Right cardiac atrium (tissue), 5 donors: ENCODE measurements at places on chromosomes 2 and 18. TPM values are rescaled to one million over a fixed set of nuclear protein-coding genes. Genes with fewer than 3 reads are reported as not detected.
A peak's percentile ranks its signal among the peaks of the same experiment; 100 is the strongest.

The ALLC gene
- not detected for total RNA-seq

The POTEI gene
- total RNA-seq: 4.5 TPM

The SNORC gene
- 1.9 TPM for total RNA-seq

The CNDP1 gene
- total RNA-seq: not detected

GRCh38 chr2:158761621-158762020 is 33.5 kb upstream of the DAPL1 start:
- DNase-seq: no peak

DNA sequence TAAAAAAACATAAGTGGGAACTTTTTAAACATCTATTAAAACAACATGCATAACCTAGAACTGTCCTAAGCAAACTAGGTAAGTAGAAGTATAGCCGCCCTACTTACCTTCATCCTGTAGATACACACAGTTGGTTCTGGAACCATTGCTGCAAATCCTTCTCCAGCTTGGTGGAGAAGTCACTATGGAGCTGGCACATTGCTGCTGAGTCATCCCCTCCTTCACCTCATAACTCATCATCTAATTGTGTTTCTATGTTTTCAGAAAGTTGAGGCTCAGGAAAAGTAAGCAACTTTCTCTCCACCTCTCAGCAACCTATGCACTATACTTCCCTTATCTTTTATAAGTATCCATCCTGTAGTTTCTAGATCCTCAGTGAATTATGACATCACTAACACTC is 269.8 kb upstream of the MMADHC start:
- DNase-seq: no peak

DNA sequence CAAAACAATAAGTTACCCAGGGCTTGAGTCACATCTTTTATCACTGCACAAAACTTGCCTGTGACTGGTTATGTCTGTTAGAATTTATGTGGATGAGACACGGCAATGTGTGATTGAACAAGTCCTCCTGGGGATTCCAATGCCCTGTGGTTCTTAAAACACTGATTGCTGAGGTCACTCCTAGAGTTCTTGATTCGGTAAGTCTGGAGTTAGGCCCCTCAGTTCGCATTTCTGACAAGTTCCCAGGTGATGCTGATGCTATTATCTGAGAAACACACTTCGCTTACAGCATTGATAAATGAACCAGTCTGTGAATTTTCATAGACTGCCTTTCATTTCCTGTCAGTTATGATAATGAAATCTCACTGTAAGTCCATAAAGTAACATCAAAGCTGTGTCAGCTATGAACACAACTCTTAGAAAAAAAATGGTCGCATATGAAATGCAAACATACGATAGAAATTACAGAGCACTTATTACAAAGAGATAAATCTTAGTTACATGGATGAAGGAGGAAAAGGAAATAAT is 214.0 kb downstream of the DLGAP1 start:
- no peak for DNase-seq

DNA sequence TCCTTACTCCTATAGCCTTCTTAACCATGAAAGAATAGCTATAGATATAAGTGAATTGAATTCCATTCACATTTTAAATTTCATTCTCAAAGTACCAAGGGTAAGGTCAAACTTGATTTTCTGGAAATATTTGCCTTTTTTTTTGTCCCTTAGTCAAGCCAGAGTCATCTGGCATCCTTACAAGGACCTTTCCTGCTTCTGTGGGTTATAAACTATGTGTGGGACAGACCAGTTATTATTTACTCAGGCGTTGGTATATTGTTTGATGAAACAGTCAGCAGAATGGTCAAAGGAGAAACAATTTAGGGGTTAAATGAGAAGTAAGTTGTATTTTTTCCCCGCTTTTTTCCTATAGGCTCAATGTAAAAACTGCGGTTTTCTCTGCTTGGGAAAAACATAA is 1103.2 kb upstream of the ZEB2 start:
- no peak for DNase-seq

DNA sequence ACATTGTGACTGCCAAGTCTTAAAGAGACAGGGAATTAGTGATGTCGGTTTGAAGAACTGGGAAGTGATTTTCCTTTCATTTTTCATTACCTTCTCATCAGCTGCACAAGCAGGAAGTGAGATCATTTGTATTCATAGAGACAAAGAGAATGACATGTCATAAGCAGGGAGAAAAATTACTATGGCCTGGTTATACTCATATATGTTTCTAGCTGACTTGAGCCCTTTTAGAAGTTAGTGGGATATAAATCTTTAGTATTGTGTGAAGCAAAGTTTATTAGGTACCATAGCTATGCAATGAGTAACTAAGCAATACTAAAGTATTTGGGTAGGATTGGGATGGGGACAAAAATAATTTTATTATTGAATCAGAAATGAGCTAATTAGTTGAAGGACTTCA is 284.1 kb downstream of the PID1 start:
- DNase-seq: no peak

- no peak for DNase-seq
Observed at GRCh38 chr2:162075689-162076132, 1.7 kb upstream of the DPP4 start.

DNA sequence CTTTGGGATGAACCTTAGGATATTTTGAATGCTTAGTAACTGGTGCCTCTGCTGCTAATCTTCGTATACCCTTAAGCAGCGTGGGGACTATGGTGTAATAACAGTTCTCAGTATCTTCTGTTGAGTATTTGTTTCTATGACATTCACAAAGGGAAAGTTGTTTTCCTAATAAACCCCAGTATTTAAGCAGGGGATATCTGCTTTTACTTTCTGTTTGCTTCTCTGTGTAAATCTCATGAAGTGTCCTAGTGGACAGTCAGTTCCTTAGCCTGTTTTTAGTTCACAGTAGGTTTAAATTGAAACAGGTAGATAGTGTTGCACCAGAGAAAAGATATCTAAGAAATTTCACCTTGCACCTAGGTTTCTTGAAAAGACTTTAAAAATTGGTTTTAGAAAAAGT is 14.9 kb downstream of the KIAA1328 start:
- no peak for DNase-seq

- no peak for DNase-seq
Observed at GRCh38 chr18:79685281-79685680, 5.7 kb downstream of the CTDP1 start.

GRCh38 chr2:238502956-238503791 is 76.4 kb downstream of the ASB1 start:
- no peak for DNase-seq

DNA sequence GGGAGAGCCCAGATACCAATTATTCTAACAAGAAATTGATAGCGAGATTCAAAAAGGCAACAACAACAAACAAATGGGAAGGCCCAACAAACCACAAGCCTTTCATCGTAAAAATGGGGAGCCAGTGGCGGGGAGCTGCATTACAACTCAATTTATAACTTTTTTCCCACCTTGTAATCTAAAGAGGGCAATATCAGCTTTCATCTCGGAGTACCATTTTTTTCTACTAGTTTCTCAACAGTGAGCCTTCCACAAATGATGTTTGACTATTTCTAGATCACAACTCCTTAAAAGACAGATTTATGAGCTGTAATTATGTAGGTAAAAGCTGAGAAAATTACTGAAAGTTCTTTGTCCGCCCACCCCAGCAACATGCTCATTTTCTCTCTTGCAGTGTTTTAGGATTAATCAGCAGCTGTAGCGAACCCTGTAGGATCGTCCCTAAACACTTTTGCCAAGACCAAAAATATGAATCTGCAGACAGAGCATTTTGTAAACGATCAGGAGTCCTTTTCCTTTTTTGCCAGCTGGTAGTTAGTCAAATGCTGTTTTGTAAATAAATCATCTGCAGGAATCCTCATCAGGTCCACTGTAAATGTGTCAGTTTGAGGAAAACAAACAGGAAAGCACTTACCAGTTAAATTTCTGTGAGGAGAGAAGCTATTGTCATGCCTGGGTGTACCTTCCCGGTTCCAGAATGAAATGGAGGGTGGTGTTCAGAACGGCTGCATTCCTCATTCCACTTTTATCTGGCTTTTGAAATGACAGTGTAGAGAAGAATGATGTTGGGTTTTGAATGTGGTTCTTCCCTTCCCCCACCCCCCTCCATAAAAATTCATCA is 53.2 kb downstream of the EEF1B2 start:
- no peak for DNase-seq

DNA sequence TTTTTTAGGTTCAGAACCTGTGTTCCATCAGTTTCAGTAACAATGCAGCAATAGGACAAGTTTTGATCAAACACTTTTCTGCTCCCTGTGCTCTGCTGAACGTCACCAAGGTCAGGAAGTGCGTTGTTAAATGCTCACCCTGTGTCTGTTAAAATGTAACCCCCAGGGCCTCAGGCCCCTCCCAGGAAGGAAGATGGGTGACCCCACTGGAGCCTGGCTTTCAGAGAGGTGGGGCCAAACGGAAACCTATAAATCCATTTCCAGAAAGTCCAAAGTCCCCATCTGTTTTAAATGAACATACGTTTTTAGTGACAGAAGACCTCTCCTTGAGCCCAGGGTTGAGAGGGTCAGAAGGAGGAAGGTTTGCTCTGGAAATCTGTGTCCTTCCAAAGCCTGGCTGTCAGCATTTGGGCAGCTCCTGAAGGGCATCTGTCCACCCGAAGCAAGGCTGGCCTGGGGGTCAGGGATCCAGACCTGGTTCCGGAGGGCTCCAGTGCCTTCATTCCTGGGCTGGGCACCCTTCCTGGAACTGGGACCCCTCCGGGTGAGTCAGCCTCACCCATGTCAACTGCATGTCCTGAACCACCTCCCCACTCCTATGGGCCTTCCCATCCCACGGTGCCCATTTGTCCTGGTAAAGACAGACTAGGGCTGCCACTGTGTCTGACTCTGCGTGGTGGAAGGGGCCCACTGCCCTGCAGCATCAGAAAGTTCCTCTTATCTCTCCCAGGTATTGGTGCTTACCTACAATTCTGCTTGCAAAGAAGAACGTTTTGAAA is 117.4 kb upstream of the COPS8 start:
- no peak for DNase-seq

DNA sequence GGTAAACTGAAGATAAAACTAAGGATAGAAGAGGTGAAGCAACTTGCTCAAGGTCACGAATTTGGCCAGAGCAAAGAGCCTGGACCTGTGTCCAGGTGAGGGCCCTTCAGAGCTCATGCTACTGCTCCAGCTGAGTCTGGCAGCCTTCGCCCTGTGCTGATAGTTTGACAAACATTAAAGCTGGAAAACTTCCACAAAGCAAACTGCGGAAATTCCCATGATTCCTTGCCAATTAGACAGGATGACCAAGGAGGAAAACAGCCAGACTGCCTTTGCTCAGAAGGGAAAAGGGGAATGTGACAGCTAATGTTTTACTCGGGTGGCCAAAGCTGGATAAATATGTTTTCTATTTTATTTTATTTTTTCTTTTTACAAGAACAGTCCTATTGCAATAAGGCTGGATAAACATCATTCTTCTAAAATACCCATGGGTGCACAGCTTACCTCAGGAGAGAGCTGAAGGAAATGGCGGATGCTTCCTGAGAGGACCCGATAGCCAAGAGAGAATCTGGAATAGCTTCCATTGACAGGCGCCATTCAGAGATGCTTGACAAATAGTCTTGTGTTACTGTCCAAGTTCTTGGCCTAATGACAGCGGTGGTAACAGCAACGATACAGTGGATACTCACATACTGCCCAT is 5.3 kb upstream of the CTAGE1 start:
- DNase-seq: peak; percentile 69

DNA sequence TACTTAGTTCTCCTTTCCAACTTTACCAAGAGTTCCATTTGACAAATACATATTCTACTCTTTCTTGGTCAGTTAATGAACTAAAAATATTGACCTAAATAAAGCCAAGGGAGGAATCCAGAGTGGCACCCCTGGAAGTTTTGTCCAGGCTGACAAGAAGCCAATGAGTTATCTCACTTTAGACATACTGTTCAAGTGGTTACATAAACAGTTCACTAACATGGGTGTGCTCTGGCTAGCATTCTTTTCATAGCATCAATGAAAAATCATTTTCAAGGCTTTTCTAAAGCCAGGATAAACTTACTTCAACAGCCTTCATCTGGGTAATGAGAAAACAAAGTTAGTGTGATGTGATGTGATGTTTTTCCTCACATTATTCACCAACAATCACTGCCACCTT is 649.4 kb downstream of the TDRD15 start:
- no peak for DNase-seq

- DNase-seq: no peak
Observed at GRCh38 chr2:64990876-64991275, 1.7 kb downstream of the SLC1A4 start.

GRCh38 chr2:30476636-30477035 is 29.6 kb downstream of the LCLAT1 start:
- DNase-seq: no peak

DNA sequence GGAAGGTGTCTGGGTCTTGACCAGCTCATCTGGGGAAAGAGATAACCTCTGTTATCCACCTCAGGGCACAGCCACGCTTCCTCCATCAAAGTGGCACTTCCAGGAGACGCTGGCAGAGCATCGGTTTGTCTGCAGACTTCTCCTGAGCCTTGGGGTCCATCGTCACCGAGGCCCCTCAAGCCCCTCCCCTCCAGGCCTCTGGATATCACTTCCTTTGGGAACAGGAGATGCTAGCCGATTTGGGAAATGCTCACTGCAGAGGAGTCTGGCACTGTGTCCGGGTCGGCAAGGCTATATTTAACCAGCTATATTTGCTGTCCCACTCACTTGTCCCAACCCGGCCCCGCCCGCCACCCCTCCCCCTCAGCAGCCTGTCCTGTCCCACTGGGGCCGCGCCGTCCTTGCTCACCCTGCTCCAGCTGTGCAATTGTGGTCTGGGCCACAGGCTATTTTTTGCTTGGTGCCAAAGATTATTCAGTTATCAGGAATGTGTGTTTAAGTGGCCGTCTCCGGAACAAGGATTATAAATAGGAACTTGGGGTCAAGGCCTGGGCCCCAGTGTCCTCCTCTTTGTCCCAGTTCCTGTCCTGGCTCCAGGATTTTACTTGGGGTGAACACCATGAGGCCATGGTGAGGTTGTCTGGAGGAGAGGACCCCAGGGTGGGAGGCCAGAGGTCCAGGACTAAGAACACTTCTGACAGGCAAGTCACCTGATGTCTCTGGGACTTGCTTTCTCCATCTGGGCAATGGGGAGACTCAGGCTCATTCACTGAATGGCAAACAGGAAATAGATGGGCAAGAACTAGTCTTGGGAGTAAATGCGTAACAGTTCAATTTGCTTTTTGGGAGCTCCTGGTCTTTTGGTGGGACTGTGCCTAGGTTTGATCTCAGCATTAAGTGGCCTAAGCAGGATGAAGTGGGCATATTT is 263.6 kb downstream of the DYSF start:
- peak; percentile 95 for DNase-seq

DNA sequence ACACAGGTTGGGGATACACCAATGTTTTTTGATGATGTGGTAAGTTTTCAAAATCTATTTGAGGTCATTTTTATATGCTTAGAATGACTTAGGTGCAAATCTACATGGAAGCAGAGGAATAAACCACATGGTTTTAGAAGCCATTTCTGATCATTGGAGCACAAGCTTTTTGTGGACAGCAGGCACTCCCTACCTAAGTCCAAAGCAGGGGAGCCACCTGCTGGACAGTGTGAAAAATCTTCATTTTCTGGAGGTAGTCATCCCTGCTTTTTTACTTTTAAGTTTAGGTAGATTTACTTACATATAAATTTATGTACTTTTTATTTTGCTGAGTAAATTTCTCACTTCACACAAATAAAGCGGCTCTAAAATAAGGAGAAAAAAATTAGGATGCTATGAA is 323.2 kb downstream of the PLCL1 start:
- peak; percentile 35 for DNase-seq

GRCh38 chr2:224910574-224910925 is 131.7 kb downstream of the DOCK10 start:
- no peak for DNase-seq
